ENCODE measurements at places on chromosomes 7 and 10.

GRCh38 chr10:100791369-100792058, 46.1 kb downstream of the PAX2 start:
- DNase-seq = no peak

DNA sequence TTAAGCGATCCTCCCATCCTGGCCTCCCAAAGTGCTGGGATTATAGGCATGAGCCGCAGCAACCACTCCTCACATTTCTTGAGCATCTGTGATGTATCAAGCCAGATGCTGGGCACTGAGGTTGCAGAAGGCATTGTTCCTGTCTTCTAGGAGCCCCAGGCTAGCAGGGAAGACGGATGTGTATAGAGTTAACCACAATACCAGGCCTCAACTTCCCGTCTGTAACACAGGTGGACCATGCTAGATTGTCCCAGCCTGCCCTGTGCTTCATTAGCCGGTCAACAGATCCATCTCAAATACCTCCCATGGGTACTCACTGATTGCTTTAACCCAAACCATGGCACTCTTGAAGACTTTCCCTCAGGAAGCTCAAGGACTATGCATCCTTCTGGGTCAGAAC, 1.8 kb upstream of the CLDN4 start:
- DNase-seq = no peak

GRCh38 chr10:34413214-34413613, 401.9 kb downstream of the PARD3 start:
- no peak for DNase-seq

DNA sequence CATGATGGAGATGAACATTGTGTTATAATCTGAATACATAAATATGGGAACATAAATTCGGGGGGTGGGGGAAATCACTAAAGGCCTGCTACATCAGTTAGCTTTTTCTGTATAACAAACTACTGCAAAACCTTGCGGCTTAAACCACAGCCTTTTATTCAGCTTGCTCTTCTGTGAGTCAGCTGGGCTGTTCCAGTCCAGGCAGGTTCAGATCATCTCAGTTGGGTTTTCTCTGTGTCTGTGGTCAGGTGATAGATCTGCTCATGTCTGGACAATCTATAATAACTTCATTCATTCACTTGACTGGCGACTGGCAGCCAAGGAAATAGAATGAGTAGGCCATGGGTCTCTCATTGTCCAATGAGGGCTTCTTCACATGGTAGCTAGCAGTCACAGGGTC, 23.5 kb downstream of the HTR7 start:
- no peak for DNase-seq

DNA sequence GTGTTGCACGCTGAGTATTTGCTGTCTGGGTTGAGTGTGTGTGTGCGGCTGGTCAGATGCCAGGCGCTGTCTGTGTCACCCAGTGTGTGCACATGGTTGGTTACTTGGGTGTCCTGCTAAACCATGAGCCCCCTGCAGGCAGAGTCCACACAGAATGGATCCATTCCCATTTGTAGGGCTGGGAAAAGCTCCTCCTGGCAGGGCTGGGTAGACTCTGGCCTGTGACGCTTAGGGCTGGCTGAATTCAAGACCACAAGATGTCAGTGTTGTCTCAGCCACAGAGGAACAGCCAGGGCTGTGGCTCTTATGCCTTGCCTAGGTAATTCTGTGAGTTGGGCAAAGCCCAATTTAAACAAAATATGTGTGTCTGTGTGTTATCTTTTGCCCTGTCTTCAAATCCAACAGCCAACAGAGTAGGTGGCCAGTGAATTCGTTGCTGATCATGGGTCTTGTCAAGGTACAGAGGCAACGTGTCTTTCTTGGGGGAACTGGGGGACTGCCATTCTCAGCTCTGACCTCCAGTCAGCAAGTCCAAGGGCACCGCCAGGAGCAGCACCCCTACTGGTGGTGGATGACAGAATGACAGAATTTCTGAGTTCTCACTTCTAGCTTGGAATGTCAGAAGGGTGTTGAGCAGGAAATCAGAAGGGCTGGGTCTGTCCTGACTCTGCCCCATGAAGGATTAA, 285.1 kb downstream of the CCSER2 start:
- DNase-seq = no peak

DNA sequence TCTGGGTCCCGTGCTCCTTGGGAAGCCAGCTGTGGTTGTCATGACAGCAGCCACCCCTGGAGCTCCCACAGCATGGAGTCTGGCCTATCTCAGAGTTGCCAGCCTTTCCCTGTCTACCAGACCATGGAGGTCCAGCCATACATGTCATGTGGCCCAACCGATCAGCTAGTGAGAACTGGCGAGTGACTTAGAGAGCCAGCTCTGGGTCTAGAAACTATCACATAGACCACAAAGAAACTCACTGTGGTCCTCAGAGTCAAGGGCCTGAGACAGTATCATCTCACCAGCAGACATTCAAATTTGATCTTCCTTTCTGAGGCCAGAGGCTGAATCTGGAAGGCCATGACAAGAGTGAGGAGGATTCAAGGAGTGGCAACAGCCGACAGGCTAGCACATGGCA, 223.3 kb upstream of the GPR26 start:
- DNase-seq = no peak

DNA sequence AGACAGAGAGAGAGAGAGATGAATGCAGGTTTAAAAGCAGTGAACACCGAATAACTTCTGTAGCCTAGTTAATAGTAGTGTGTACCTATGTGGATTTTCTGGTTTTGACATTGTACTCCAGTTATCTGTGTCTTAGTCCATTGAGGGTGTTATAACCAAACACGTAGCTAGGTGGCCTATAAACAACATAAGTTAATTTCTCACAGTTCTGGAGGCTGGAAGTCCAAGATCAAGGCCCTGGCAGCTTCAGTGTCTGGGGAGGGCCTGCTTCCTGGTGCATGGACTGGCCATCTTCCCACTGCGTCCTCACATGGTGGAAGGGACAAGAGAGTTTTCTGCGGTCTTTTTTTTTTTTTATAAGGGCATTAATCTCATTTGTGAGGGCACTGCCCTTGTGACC, 23.5 kb downstream of the AOC1 start:
- DNase-seq = no peak

DNA sequence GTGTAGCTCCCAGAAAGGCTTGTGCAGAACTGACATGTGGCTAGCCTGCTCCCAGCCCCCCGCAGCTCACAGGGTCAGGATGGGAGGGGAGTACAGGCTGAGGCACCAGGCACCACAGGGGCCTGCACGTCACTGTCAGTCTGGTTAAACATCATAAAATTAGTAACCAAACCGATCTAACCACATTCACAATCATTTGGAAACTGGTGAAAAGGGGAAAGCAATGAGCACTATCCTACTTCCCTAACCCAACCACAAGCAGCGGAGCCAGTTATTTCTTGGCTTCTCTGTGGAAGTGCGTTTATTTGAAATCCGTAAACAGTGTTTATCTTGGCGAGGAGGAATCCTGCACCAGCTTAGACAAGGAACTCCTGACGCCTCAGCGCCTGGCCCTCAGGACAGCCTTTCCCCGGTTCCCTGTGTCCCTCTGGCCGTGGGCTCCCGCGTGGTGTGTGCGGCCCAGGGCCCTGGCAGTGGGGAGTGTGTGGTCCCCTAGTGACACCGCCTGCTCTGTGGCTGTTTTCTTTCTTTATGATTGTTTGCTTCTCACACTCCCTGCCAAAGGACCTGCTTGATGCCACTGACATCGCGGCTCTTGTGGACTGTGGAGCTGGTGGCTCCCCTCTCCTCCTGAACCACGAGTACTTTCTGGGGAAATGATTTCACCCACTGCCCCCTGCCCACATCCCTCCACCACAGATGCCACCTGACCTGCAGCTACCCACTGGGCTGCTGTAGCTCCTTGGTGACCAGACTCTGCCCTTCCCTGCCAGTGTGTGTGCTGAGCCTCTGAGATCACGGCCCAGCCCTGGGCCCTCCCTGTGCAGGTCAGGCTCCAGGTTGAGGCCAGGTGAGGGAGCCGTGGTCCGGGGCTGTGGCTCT, 38.0 kb downstream of the INPP5A start:
- DNase-seq = peak; percentile 56

All from stimulated activated CD4-positive, alpha-beta T cell treated with anti-CD3 and anti-CD28 coated beads, Interleukin-15, amount 100 ng/mL, for 24 hours (primary cell).